ENCODE measurements at places on chromosomes 5 and 9. TPM values are rescaled to one million over a fixed set of nuclear protein-coding genes. Genes with fewer than 3 reads are reported as not detected.

Gene PALM2AKAP2
- 20.4 TPM for total RNA-seq

Gene TRIP13
- 4.3 TPM for total RNA-seq

Gene ZFP2
- 6.4 TPM for total RNA-seq

Gene ANP32B
- 4.2 TPM for total RNA-seq

Gene CIZ1
- 10.9 TPM for total RNA-seq

Gene SPINK13
- 1.8 TPM for total RNA-seq

Gene RANBP17
- total RNA-seq: 9.6 TPM

Gene CCDC180
- 0.17 TPM for total RNA-seq

Gene ECSCR
- 0.40 TPM for total RNA-seq

Gene THBS4
- 0.87 TPM for total RNA-seq

Gene QRFP
- total RNA-seq: not detected

GRCh38 chr5:9046756-9047481, 499.0 kb downstream of the SEMA5A start:
- DNase-seq: peak; percentile 100

DNA sequence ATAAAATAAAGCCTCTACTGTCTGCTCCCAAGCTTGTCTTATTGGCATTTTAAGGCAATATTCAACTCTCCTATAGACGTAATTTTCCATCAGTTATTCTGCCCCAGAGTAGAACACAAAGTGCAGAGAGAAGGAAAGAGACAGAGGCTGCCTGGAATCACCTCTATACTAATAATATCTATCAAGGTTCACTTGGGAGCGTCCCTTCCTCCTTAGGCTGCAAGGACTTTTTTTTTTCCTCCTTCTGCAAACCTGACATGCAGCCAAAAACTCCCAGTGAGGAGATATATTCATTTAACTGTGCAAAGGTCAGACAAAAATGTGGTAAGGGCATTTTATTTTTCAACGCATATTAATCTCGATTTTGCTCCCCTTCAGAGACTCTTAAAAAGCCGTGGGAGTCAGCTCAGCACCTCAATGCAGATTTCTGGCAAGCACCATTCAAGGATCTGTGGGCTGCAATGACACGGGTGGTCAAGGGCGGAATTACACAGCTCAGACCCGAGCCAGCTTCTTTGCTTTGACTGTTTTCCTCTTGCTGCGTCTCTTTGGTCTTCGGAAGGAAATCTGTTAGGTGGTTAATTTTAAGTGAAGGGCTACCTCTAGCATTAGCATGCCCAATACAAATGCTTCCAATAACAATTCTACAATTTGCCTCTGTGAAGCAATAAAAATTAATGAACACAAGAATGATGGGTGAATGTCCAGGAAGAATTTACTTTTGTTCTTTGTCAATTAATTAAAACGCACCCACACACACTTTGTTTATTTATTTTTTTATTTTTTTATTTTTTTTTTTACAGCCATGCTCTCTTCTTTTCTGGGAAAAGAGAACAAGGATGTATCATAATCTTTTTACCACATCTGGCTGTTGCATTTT, 587.7 kb upstream of the GRAMD2B start:
- peak; percentile 57 for DNase-seq

GRCh38 chr9:38026021-38026809, 42.8 kb downstream of the SHB start:
- peak; percentile 90 for DNase-seq

- DNase-seq: no peak
These were observed 130.4 kb upstream of the BASP1 start for GRCh38 chr5:17087035-17087434.

DNA sequence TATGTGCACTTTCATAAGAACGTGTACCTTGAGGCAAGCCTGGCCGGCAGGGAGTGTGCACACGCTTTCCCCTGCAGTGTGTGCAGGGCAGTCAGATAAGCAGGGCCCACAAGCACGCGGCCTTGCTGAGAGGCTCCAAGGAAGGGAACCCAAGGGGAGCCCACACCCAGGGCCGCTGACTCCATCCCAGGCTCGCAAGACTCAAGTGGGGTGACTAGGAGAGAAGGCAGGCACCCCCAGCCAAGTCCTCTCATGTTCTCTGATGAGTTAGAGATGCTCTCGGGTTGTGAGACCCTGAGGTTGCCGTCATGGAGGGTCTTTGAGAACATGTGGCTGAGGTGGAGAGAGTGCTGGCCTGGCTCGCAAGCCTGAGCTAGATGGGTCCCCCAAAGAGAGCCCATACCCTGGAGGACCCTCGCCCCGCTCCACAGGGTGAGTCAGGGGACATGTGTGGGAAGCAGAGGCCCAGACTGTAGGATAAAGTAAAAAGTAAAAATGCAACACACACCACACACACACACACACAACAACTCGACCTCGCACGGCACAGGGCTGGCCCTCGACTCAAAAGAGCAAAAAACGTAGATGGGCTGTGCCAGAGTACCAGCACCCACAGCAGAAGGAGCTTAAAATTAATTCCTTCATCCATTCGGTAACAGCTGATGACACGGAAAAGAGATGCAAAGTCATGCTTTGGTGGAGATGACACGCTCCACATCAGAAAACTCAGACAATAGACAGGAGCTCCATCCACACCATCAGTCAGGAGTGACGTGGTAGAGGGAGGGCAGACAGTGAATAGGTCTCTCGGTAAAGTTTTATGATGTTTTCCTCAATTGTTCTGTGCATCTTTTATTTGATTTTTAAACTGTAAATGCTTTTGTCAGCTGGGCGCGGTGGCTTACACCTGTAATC, 54.8 kb upstream of the NKD2 start:
- no peak for DNase-seq

GRCh38 chr5:27191786-27192510, 153.6 kb upstream of the CDH9 start:
- DNase-seq: no peak

- no peak for DNase-seq
These were observed 123.0 kb downstream of the TRIO start for GRCh38 chr5:14266171-14266570.

DNA sequence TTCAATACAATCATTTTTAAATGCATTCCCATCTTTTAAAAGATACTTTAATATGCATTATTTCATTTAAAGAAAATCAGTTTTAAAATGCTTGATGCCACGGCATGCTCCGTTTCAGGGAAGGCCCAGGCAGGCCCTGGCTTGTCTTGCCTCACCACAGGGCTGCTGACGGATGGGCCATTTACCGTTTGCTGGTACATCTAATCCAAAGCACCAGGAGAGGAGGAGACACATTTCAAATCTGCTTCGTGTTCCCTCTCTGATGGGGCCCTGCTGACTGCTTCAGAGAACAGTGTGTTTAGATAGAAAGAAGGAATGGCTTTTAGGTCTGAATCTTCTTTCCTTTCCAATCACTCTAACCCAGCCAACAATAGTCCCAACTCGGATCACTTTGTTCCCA, 185.2 kb downstream of the DCP2 start:
- DNase-seq: no peak

GRCh38 chr5:76256116-76256889, 146.8 kb upstream of the IQGAP2 start:
- peak; percentile 62 for DNase-seq

- DNase-seq: peak; percentile 75
These were observed 129.8 kb downstream of the SLC12A2 start for GRCh38 chr5:128213340-128213739.

- DNase-seq: no peak
These were observed 470.2 kb upstream of the CHD1 start for GRCh38 chr5:99398976-99399375.

GRCh38 chr5:56154732-56155484, 78.2 kb downstream of the ANKRD55 start:
- DNase-seq: peak; percentile 43

DNA sequence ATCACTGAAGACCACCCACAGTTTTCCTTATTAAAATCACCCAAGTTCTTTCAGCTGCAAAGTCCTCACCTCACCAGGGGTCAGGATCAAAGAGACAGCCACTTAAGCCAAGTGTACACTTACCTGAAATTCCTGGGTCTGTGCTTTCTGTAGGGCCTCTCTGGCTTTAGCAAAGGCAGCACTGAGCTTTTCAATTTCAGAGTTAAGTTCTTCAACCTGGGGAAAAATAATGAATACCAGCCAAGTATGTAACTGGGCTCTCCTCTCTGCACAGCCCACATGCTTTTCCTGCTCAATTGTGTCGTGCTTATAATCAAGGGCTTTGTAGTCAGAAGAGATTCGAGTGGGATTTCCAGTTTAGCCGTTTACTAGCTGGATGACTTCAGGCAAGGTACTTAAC, 55.1 kb downstream of the CDK5RAP2 start:
- DNase-seq: no peak

- DNase-seq: peak; percentile 16
These were observed 55.9 kb upstream of the MTAP start for GRCh38 chr9:21746550-21746949.

DNA sequence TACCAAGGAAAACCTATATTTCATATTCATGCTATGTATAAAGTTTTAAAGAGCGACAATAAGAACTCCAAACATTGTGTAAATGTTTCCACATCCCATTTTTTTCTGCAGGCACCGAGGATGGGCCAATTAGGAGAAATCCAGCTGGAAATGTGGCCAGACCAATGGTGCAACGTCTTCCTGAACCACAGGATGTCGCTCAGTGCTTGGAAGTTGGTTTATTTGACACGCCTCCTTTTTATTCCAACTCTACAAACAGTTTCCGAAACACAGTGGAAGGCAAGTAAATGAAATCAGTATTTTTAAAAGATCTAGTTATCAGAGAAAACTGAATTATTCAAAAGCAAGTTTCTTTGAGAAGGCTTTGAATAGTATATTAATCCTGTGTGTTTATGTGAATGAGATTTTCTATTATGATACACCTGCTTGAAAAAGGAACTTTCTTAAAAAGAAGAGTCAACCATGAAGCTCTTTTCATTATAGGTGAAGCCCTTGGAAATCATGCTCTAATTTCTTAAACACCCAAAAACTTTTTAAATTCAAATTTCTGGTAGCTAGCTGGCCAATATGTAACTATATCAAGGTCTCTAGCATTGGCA, 9.1 kb downstream of the TYRP1 start:
- DNase-seq: peak; percentile 73

- DNase-seq: peak; percentile 94
These were observed 213.3 kb downstream of the CDK5RAP2 start for GRCh38 chr9:120366644-120367019.

DNA sequence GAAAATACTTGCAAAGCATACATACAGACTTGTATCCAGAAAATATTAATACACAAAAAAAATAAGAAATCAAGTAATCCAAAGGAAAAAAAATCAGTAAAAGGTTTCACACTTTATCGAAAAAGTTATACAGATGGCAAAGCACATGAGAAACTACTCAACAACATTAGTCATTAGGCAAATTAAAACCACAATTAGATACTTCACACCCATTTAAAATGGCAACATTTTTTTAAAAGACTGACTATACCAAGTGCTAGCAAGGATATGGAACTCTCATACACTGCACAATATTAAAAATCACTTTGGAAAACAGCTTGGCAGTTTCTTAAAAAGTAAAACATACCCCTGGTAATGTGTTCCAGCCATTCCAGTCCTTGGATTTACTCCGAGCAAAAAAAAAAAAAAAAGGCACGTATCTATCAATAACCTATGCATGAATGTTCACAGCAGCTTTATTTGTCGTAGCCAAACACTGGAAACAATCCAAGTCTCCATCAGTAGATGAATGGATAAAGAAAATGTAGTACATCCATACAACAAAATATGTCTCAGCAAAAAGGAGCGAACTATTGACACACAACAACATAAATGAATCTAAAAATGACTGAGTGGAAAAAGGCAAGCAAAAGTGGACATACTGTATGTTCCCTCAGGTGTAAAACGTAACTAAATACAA, 66.0 kb downstream of the GNAQ start:
- DNase-seq: no peak

DNA sequence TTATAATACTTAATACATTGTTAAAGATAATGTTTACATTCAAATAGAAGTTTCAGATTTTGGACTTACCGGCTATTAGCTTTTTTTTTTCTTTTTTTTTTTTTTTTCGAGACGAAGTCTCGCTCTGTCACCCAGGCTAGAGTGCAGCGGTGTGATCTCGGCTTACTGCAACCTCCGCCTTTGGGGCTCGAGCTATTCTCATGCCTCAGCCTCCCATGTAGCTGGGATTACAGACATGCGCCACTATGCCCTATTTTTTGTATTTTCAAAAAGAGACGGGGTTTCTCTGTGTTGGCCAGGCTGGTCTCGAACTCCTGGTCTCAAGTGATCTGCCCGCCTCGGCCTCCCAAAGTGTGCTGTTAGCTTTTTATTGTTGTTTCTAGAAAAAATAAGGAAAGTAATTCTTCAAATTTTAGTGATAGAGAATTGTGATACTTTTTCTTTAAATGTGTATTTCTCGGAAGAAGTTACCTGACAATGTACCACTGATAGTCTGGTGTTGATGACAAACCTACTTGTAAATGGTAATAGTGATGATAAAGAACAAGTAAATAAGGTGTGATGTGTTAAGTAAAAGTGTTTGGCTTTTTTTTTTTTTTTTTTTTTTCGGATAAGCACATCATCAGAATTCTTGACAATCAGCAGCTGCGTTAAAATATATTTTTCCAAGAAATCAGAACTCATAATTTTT, 2.7 kb downstream of the CDC42SE2 start:
- no peak for DNase-seq

DNA sequence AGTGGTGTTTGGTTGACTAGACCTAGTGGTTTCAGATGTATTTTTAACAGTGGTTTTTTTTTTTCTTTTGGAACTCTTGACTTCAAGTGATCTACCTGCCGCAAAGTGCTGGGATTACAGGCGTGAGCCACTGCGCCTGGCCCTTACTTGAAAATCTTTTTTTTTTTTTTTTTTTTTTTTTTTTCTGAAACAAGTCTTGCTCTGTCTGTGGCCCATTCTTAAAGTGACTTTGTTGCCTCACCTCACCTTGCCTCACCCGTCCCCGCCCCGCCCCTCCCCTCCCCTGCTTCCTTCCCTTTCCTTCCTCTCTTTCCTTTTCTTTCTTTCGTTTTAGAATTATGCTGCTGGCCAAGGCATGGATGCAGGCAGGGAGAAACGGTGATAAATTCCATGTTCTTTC, 26.0 kb downstream of the GPBP1 start:
- DNase-seq: no peak

- DNase-seq: no peak
These were observed 14.8 kb downstream of the ROR2 start for GRCh38 chr9:91935066-91935749.

DNA sequence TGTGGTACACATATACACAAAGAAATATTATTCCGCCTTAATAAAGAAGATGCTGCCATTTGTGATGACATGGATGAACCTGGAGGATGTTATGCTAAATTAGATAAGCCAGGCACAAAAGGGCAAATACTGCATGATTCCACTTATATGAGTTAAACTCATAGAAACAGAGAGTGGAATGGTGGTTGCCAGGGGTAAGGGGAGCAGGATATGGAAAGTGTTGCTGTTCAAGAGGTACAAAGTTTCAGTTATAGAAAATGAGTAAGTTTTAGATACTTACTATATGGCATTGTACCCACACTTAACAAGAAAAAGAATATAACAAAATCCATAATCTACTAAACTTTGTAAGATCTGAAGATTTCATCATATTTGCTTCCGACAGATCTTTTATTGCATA, 252.2 kb downstream of the SYK start:
- no peak for DNase-seq

DNA sequence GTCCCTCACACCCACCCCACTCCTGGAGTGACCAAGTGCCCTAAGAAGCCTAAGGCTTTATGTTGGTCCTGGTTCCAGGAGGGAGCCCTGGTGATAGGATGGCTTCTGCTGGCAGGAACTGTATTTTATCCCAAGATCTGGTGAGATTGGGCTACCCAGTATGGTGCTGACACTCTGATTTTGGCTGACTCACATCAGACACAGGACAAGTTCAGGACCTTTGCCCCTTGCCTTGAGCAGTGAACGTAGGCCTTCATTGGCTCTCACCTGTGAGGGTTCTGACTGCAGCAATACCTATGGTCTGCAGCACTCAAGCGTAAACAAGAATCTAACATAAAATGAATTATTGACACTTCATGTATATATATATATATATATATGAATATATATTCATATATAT, 25.0 kb downstream of the BHMT start:
- DNase-seq: no peak

Measured in renal cortical epithelial cell (primary cell).